ENCODE measurements at places on chromosomes 1 and 21.

GRCh38 chr1:28240024-28240423 lies 4.1 kb downstream of the ATP5IF1 start:
- no peak for DNase-seq

DNA sequence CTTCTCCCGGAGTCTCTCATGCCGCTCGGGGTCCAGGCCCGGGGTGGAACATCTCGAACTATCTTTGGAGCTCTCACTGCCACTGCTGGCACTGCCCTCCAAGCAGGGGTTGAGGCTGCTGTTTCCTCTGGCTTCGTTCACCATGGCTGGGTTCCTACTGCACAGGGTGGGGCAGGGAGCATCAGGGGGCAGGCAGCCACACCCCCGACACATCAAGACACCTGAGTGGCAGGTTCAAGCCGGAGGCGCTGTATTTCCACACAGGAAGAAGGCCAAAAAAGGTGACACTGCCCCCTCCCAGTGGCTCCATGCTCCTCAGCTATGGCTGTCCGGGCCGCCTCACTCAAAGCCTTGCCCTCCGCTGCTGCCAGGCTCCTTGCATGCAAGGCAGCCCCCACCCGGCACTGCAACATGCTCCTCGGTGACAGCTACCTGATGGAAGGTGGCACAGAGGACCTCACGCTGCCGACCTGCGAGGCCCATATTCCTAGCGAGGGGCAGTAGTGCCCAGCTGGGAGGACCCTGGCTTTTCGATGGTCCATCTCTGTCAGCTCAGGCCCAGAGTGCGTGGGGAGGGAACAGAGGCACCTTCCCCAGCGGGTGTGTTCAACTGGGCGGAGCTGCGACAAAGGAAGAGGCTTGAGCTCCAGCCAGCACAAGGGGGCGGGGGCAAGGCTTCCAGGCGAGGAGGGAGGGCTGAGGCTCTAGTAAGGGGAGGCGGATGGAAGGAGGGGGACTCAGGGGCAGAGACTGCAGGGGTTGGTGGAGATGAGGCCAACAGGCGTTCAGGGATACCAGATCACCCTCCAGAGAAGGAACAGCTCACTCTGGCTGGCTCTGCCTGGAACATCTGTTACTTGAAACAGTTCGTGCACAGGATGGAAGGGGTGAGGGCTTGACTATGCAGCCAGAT lies 2.5 kb downstream of the MTHFR start:
- DNase-seq: peak; percentile 7

DNA sequence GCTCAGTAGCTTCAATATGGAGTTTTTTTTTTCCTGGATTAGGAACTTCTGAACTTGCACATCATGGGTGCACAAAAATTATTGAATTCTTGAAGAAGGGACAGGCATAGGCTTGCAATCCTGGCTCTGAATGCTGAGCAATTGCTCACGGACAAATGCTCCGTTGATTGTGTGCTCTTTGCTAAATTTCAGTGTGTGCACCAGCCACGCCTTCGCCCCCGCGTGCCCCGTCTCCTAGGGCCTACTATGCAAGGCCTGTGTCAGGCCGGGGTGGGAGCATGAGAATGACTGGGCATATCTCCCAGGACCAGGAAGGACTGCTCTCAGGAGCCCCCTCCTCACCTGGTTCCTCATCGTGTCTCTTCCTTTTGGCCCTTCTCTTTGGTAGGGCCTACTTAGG lies 17.4 kb downstream of the IL6R start:
- no peak for DNase-seq

- DNase-seq: no peak
Measured at GRCh38 chr1:185646202-185646683, 87.9 kb upstream of the HMCN1 start.

- DNase-seq: no peak
Measured at GRCh38 chr1:112888630-112889029, 67.4 kb downstream of the SLC16A1 start.

DNA sequence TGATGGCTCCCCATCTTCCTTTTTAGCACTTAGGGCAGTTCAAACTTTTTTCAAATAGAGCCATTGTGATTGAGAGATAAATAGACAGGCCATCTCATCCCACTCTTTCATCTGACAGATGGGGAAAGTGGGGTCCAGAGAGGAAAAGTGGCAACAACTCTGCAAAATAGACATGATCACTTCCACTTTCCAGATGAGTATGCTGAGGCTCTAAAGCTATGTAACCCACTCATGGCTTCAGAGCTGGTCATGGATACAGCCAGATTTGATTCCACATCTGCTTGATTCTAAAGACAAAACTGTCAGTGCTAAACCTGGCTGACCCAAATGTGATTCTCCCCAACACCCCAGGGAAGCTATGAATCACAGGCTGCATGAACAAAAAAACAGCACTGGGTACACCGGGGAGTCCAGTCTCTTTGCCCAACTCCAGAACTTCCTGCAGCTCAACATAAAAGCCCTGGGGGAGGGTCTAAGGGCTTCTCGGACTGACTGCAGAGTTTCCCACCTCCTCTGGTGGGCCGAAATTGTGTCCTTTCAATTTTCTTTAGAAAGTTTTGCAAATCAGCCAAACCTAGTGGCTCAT lies 59.3 kb downstream of the PLPP3 start:
- DNase-seq: no peak
